ENCODE measurements at places on chromosomes 3 and 15. TPM values are rescaled to one million over a fixed set of nuclear protein-coding genes. Genes with fewer than 3 reads are reported as not detected.

Gene PEX11A
- 11.4 TPM for polyA plus RNA-seq

Gene SMCO1
- 4.1 TPM for polyA plus RNA-seq

Gene LRTM1
- polyA plus RNA-seq = not detected

Gene RHOV
- polyA plus RNA-seq = 0.10 TPM

Gene PDZRN3
- 13.4 TPM for polyA plus RNA-seq

Gene CX3CR1
- polyA plus RNA-seq = 0.26 TPM

Gene MRPS22
- 97.9 TPM for polyA plus RNA-seq

Gene DNAJA4
- polyA plus RNA-seq = 154 TPM

Gene ZNF197
- 5.2 TPM for polyA plus RNA-seq

Gene HRG
- polyA plus RNA-seq = not detected

Gene LDHAL6B
- polyA plus RNA-seq = 0.06 TPM

Gene PTX3
- polyA plus RNA-seq = 13.2 TPM

Gene AADACL2
- polyA plus RNA-seq = 0.04 TPM

Gene RASL12
- 3.0 TPM for polyA plus RNA-seq

Gene GPR87
- polyA plus RNA-seq = not detected

Gene NTRK3
- 0.61 TPM for polyA plus RNA-seq

Gene FAM81A
- 1.4 TPM for polyA plus RNA-seq

Gene FAM174B
- polyA plus RNA-seq = 7.6 TPM

Gene GNAT1
- not detected for polyA plus RNA-seq

Gene STRIT1
- 1,389 TPM for polyA plus RNA-seq

Gene AMT
- 1.0 TPM for polyA plus RNA-seq

Gene CCR5
- polyA plus RNA-seq = 0.08 TPM

Gene TP63
- polyA plus RNA-seq = 13.7 TPM

Gene MESP2
- polyA plus RNA-seq = 0.17 TPM

Gene CLEC3B
- polyA plus RNA-seq = 26.7 TPM

Gene CHRNA7
- 0.18 TPM for polyA plus RNA-seq

Gene GOLGA6L7
- not detected for polyA plus RNA-seq

Gene SLITRK3
- polyA plus RNA-seq = not detected

Gene NR1I2
- 0.03 TPM for polyA plus RNA-seq

Gene DUOXA2
- not detected for polyA plus RNA-seq

Gene IL17RB
- polyA plus RNA-seq = 0.08 TPM

Gene BSN
- polyA plus RNA-seq = 0.08 TPM

Gene SLC4A7
- 1.9 TPM for polyA plus RNA-seq

Gene EHD4
- polyA plus RNA-seq = 2.2 TPM

Gene GOLGB1
- 16.1 TPM for polyA plus RNA-seq

Gene AHSG
- not detected for polyA plus RNA-seq

Gene FSIP1
- 0.04 TPM for polyA plus RNA-seq

Gene SST
- polyA plus RNA-seq = not detected

Gene RBP2
- not detected for polyA plus RNA-seq

Gene CPLX3
- polyA plus RNA-seq = 0.04 TPM

Gene CPNE4
- polyA plus RNA-seq = not detected

Gene NR2C2
- polyA plus RNA-seq = 12.8 TPM

Gene STX19
- polyA plus RNA-seq = not detected

Gene ECE2
- polyA plus RNA-seq = not detected

Gene IL5RA
- not detected for polyA plus RNA-seq

Gene SLC24A5
- polyA plus RNA-seq = not detected

Gene SELENOS
- polyA plus RNA-seq = 156 TPM

Gene FOXB1
- polyA plus RNA-seq = not detected

Gene GOLGA6L1
- polyA plus RNA-seq = not detected

Gene FOXP1
- polyA plus RNA-seq = 9.5 TPM

Gene ISLR
- 4.1 TPM for polyA plus RNA-seq

Gene VEPH1
- 0.17 TPM for polyA plus RNA-seq

Gene AGBL1
- polyA plus RNA-seq = 3.1 TPM

Gene DNAJC13
- 7.4 TPM for polyA plus RNA-seq

Gene SLC9A9
- 1.3 TPM for polyA plus RNA-seq

Gene CGNL1
- 0.18 TPM for polyA plus RNA-seq

Data from psoas muscle (tissue), 8 donors.